ENCODE measurements at places on chromosomes 7 and 10. TPM values are rescaled to one million over a fixed set of nuclear protein-coding genes. Genes with fewer than 3 reads are reported as not detected.

DNA sequence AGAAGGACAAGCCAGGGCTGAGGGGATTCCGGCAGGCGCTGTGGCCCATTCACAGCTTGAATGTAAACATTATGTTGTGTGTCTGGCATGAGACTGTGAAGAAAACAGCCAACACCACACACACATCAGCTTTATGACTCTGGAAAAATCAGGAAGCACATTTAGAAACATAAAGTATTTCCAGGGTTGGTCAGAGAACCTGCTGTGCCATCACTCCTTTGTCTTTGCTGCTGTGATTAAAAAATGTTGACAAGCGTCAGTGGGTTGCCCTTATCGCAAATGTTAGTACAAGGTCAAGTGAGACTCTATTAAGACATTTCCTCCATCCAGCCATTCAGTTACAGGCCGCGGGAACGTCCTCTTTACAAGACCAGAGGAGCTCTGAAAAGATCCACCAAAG, 95.4 kb downstream of the TAX1BP1 start:
- peak; percentile 14 for DNase-seq

DNA sequence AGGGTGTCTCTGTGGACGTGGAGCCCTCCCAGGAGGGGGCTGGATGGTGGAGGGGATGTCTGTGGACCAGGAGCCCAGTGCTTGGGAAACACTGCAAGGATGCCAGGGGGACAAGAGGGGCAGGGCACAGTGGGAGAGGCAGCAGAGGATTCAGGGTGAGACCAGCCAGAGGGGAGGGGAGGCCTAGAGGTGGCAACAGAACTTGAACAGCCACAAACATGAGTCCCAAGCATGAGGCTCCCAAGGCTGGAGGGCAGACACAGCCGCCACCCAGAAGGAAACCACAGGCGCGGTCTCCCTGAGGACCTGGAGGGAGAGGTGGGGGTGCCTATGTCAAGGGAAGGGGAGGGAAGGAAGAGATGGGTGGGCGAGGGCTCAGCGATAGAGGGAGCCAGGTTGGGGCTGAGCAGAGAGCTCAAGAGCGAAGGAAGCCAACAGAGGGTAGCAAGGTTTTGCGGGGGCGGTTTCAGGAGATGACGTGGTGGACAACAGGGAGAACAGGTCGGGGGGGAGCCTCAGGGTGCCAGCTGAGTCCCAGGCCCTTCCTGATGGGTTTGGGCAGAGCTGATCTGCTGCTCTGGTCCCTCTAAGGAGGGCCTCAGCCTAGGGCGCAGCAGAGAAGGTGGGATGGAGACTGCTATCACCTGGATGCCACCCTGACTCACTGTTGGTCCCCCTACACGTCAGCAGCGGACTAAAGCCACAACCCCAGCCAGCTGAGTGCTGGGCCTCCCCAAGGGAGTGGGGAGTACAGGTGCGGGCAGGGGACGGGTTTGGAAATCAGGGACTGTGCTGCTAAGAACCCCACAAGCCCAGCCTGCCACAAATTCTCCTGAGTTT, 6.7 kb upstream of the PILRA start:
- no peak for DNase-seq

DNA sequence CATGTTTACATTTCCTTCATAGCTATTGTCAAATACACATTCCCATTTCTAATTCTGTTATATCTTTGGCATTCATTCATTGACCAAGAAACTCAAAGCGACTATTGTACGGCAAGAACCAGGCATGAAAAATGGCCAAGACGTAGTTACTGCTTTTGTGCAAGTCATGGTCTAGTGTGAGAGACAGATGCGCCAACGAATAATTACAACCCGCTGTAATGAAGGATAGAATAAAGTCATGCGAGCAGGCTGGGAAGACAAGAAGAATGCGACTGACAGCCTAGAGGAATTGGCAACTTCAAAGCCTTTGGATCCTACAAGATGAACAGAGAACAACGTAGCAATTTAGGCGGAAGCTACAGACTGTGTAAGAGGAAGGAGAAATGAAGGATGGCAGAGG, 221.2 kb downstream of the CALN1 start:
- DNase-seq: no peak

- peak; percentile 40 for DNase-seq
Measured at GRCh38 chr7:108078211-108078673, 51.9 kb downstream of the LAMB4 start.

GRCh38 chr10:35608328-35608672, 3.2 kb downstream of the GJD4 start:
- DNase-seq: no peak

DNA sequence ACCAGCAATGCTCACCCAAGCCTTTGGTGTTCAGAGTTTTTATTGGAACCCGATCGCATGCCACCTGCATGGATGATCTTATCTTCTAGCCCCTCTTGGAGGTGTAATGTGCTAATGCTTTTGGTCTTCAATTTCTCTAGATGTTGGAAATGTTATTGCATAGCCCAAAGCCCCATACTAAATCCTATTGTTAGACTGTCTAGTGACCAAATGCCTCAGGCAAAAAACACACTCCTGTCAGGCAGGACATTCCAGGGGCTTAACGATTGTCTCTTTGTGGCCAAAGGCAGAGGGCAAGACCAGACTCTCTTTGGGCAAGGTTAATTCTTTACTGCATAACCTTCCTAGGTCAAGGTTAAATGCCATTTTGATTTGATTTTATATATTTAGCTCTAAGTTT, 187.9 kb downstream of the BMPER start:
- no peak for DNase-seq

- peak; percentile 97 for DNase-seq
Measured at GRCh38 chr10:110210674-110211464, 3.5 kb downstream of the MXI1 start.

GRCh38 chr10:75371010-75371409, 30.6 kb downstream of the ZNF503 start:
- no peak for DNase-seq

- DNase-seq: no peak
Measured at GRCh38 chr7:87599336-87599735, 1.3 kb downstream of the ABCB1 start.

- no peak for DNase-seq
Measured at GRCh38 chr10:70830164-70830563, 14.4 kb downstream of the SGPL1 start.

GRCh38 chr10:48792121-48792520, 107.4 kb downstream of the WDFY4 start:
- no peak for DNase-seq

GRCh38 chr10:88249450-88249849, 333.7 kb downstream of the RNLS start:
- no peak for DNase-seq

DNA sequence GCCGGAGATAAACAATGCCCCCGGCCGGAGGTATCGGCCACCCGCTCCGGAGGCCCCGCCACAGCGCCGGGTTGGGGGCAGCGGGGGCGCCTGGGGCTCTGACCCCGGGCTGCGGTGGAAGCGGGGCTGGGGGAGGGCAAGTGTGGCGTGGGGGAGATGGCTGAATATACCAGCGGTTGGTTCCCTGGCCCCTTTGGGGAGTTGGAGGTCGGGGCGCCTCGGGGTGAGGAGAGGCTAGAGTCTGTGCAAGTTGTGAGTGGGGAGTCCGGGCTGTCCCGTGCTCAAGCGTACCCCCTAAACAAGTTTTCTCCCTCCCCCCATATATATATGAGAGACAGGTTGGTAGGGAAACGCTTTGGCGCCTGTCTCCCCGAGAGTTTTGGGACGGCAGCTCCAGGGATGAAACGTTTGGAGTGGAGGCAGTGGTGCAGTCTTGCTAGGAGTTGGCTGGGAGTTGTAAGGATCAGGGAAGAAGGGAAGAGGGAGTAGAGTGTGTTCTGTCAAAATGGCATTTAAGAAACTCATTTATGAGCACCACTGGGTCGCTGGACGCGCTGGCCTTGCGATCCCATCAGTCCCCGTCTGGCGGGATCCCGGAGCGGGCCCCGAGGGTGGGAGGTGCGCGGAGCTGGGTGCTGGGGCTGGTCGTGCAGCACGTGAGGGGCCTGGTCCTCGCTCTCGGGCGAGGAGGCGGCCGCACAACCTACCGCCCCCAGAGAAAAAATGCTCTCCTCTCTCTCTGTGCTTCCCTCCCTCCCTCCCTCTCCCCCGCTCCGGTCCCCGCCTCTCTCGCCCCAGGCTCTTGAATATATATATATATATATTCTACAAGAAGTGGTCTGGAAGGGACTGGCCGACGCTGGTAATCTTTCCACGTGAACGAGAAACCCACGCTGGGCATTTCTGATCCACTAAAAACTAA, 1.1 kb downstream of the TET1 start:
- DNase-seq: no peak

- DNase-seq: peak; percentile 25
Measured at GRCh38 chr7:6533893-6534495, 17.3 kb downstream of the GRID2IP start.

- no peak for DNase-seq
Measured at GRCh38 chr7:102407910-102408309, 11.7 kb downstream of the PRKRIP1 start.

DNA sequence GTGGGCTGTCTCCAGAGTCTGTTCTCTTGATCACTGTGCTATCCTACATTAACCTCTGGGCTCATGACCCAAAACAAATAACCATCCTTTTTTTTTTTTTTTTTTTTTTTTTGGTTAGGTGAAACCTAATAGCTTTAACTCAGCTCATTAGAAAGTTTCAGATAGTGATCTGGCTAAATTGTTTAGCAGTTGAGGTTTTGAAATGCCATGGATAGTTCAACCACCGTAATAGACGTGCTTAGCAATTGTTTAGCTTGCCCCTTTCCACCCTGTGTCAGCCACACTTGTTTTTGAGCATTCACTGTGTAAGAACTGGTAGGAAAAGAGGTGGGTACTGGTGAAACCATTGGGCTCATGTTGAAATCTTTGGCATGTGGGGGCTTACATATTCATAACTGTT, 3.8 kb downstream of the PLCE1 start:
- DNase-seq: no peak

DNA sequence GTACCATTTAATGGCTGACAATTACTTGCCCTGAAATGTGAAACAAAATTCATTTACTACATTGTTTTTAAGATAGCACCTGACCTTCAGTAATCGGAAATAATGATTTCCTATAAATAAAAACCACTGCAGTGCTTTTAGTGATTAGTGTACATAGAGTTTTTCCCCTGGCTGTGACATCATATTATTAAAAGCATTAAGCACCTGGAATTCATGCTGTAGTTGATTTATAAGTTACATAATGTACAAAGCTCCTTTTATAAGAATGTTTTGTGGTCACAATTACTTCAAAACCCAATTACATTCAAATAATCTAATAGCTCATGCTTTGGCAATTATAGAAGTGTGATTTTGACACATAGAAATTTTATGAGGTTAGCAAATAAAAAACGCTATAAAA, 44.3 kb upstream of the EIF4H start:
- DNase-seq: peak; percentile 12

DNA sequence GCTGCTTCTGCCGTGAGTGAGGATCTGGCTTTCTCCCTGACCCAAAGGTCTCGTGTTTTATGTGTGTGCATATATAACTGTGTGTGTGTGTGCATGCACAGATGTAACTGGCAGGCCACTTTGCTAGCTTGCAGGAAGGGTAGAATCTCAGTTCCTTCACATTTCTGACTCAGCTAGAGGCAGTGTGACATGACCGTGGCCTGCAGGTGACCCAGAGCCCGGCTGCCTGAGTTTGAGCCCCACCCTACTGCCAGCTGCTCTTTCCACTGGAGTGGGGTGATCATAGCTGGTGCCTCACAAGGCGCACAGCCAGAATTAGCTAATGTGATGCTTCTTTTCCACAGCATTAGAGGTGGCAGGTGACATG, 9.3 kb upstream of the MYL7 start:
- no peak for DNase-seq

GRCh38 chr7:128347647-128348097, 4.0 kb upstream of the RBM28 start:
- peak; percentile 53 for DNase-seq

- DNase-seq: peak; percentile 59
Measured at GRCh38 chr7:24715661-24716479, 41.4 kb downstream of the GSDME start.

DNA sequence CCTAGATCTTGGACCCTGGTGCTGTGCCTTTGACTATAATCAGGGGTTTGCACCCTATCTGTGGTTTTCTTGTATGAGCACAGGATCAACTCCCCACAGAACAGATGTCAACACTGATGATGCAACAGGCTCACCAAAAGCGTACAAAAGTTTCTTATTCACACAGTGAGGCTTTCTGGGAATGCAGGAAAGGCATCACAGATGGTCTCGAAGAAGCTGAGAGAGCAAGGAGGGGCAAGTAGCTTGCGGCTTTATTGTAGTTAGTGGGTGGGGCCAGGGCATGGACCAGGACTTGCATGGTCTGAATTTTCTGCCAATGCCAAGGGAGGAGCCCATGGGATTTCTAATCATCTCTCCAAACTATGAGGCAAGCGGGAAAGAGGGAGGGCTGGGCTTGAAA, 46.2 kb downstream of the SEC61G start:
- no peak for DNase-seq

- DNase-seq: no peak
Measured at GRCh38 chr10:69492091-69492745, 41.0 kb downstream of the TSPAN15 start.

GRCh38 chr7:83439026-83439425, 209.9 kb downstream of the SEMA3E start:
- no peak for DNase-seq

DNA sequence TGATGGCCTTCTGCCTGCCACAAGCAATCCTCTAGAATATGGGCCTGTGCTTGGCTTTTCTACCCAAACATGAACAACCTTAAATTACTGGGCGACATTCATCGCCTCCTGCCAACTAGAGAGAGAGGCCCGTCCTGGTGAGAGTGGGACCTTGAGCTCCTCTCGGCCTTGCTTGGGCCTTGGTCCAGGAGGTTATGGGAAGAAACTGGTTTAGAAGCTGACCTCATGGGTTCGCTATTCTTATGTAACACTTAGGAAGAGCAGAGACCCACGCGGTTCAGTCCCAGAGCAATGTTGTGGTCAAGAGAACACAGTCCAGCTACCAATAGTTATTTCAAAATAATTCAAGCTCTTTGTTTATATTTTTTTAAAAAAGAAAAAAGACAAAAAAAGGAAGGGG, 176.3 kb upstream of the ZNF32 start:
- DNase-seq: no peak

The PTPRZ1 gene
- not detected for total RNA-seq

The ZNF438 gene
- total RNA-seq: 2.9 TPM

The STAMBPL1 gene
- 0.26 TPM for total RNA-seq

The SPDYE16 gene
- not detected for total RNA-seq

The CDC14C gene
- not detected for total RNA-seq

The PRF1 gene
- total RNA-seq: not detected

The PTN gene
- total RNA-seq: not detected

The ABLIM1 gene
- total RNA-seq: 50.2 TPM

The IKZF1 gene
- total RNA-seq: 0.38 TPM

The COL1A2 gene
- total RNA-seq: 9.2 TPM

The ANK3 gene
- total RNA-seq: 0.51 TPM

Data from dermis microvascular lymphatic vessel endothelial cell (primary cell).